ENCODE measurements at places on chromosomes 4 and X.

GRCh38 chr4:98586291-98586961 lies 72.0 kb downstream of the TSPAN5 start:
- no peak for DNase-seq

- no peak for DNase-seq
Observed at GRCh38 chr4:182277377-182277776, 34.2 kb downstream of the TENM3 start.

- DNase-seq, result no peak
Observed at GRCh38 chrX:39022106-39022505, 220.8 kb downstream of the MID1IP1 start.

DNA sequence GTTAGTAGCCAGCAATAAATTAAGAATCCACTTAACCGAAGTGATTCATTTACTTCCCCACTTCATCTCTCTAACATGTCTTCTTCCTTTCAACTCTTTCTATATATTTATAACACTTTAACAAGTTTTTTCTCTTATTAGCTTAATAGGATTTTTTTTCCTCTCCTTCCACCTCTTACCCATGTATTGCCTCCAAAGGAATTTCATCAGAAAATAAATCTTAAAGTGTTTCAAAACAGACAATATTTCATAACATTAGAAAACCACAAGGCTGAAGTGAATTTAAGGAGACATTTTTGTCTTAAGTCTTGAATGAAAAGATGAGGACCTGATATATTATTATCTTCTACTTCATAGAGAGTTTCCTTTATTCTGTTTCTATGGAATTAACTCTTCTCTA lies 101.5 kb downstream of the PDGFC start:
- DNase-seq, result no peak

- no peak for DNase-seq
Observed at GRCh38 chr4:155694100-155694785, 27.6 kb downstream of the GUCY1A1 start.

- DNase-seq, result no peak
Observed at GRCh38 chrX:150736475-150736874, 43.3 kb downstream of the MTMR1 start.

DNA sequence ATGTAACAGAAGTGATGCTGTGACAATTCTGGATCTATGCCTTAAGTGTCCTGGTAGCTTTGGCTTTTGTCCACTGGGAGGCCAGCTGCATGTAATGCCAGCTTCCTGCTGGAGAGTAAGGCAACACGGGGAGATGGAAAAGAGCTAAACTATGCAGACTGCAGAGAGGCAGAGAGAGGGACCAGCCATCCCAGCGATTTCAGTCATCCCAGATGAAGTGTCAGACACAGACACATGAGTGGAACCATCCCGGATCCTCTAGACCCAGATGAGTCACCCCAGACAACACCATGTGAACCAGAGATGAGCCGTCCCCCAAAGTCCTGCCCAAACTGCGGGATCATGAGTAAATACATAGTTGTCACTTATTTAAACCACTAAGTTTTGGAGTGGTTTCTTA lies 14.6 kb downstream of the SRPX start:
- DNase-seq, result no peak

DNA sequence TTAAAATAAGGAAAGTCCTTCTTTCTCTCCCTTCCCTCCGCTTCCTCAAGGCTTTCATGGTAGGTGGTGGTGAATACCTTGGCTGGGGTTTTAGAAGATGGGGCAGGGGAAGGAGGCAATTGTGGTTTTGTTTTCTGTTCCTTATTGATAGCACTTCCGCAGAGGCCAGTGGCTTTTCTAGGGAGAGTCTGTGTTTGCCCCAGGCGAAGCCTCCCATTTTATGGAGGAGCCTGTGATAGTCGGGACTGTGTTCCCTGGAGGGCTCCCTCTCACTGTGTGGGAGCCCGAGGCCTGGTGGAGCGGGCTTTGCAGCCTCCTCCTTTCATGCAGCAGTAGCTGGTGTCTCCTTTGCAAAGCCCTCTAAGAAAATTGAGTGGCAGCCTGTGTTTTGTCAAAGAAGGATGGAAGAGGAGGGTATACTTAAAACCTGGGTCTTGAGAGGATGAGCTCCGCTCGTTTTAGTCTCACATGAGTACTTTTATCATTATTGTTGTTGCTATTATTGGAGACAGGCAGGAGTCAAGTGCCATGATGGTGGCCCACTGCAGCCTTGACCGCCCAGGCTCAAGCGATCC lies 29.8 kb upstream of the STOX2 start:
- no peak for DNase-seq

- no peak for DNase-seq
Observed at GRCh38 chr4:185165605-185166063, 22.6 kb downstream of the SLC25A4 start.

DNA sequence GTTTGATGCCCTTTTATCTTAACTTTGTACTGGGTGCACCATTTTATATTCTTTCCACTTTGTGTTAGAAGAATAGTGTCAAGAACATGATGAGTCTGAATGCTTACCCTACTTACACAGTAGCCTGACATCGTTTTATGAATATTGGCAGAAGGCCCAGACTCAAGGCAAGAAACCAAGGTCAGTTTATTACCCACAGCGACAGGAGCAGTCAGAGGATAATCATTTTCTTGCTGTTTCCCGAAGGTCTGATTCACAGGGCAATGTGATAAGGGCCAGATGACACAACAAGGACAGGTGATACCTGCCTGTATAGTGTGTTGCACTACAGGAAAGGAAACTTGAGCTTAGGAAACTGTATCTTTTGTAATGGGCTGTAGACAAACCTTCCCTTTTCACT lies 417.4 kb downstream of the SPOCK3 start:
- DNase-seq, result peak; percentile 53
